Esophagus mucosa (tissue), 1 donor: ENCODE measurements at places on chromosomes 1 and 21.
A peak's percentile ranks its signal among the peaks of the same experiment; 100 is the strongest.

DNA sequence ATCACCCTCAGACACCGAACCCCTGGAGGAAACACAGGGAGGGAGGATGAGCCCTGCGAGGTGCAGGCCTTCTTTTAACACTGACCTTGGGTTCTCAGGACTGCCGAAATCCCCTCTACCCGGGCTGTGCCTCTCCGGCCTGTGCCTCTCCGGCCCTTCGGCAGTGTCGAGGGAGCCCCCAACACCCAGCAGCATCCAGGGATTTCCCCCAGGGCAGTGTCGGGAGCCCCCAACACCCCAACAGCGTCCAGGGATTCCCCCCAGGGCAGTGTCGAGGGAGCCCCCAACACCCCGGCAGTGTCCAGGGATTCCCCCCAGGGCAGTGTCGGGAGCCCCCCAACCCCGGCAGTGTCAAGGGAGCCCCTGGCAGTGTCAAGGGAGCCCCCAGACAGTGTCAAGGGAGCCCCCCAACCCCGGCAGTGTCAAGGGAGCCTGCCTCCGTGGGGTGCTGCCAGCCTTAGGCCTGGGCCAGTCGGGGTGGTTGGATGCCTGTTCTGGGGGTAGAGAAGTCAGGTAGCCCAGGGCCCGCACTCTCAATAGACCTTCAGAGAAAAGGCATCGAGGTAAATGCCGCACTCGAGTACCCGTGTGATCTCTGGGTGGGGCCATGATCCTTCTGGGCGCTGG, 57.5 kb downstream of the PRKCZ start:
- ATAC-seq: no peak

GRCh38 chr1:228097333-228098081, 5.6 kb downstream of the C1orf35 start:
- no peak for ATAC-seq

DNA sequence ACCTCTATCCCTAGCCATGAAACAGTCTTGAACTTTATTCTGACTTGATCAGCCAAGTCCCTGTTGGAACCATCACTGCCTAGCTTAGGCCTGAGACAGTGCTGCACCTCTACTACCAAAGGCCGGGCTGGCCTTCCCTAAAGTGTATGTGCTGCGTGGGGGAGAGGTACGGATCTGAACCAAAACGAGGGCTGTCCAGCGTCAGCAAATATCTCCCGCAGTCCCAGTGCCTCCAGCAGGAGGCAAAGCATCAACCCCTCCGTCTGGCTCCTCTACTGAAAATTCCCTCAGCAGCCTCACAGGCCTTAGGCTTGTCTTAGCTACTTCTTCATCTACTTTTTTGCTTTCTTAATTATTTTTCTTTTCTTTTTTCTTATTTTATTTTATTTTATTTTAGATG, 33.3 kb upstream of the KIF26B start:
- no peak for ATAC-seq

DNA sequence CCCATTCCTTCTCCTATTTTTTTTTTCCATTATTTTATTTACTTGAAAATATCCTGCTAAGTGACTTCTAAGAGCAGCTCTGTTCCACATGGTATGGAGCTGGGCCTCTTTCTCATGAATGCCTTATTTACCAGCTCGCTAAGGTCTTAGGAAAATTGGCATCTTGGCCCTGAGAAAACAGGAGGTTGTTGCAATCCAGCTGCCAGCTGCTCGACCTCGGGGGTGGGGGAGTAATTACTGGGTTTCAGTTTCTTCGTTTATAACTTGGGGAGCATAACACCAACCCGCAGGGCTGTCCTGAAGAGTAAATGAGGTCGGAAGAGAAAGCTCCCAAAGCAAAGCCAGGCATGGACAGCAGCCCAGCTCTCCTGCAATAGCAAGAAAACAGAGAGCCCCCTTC, 176.3 kb downstream of the AJAP1 start:
- no peak for ATAC-seq

- ATAC-seq: no peak
These were observed 117.6 kb downstream of the AK5 start for GRCh38 chr1:77399250-77400086.

DNA sequence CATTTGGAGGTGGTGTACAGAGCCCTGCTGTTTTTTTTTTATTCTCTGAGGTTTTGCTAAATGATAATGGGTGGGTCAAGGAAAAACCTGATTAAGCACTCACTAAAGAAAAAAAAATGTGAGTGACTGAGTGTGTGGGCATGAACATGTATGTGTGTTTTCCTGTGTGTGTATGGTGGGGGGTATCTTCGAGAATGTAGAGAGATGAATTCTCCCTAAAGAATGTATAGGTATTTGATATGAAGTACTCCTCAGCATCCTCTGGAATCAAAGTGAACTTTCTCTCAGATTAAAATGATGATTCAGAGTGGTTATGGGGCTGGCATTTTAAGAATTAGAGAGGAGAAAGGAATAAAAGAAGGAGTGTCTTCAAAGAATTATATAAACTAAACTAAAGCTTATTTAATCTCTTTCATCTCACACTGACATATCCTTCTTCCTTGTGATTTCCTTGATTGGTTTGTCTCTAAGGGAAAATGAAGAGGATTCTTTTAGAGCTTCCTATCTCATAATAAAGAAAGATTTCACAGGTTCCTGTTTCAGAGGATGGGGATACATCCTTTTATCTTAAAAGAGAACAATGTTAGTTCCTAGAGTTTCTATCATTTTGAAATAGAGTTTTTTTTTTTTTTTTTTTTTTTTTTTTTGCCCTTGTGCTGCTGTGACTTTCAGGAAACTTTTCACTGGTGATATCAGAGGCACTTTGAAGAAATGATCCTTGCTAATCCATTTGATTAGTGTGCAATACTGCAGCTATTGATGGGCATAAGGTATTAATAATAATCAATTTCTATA, 23.9 kb downstream of the S1PR1 start:
- ATAC-seq: peak; percentile 33

GRCh38 chr1:147700042-147701006, 30.0 kb upstream of the ACP6 start:
- ATAC-seq: peak; percentile 75

GRCh38 chr21:27498025-27498424, 531.1 kb upstream of the ADAMTS5 start:
- no peak for ATAC-seq

DNA sequence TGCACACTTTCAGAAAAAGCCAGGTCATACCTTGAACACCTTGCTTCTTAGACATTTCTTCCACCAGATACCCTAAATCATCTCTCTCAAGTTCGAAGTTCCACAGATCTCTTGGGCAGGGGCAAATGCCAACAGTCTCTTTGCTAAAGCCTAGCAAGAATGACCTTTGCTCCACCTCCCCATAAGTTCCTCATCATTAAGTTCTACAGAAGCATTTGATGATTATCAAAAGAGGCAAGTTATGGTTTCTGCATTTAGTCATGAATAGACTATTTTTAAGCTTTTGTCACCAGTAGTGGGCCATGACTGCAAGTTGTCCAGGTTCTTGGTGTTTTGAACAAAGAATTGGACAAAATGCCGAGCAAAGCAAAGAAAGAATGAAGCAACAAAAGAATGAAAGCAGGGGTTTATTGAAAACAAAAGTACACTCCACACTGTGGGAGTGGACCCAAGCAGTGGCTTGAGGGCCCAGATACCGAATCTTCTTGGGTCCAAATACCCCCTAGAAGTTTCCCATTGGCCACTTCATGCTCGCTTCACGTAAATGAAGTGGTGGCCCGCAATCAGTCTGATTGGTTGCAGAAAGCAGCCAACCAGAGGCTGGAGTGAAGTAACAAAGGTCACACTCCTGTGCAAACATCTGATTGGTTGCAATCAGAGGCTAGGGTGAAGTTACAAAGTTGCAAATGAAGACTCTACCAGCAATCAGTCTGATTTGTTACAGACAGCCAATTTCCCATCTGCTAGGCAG, 9.8 kb upstream of the EGLN1 start:
- ATAC-seq: no peak

DNA sequence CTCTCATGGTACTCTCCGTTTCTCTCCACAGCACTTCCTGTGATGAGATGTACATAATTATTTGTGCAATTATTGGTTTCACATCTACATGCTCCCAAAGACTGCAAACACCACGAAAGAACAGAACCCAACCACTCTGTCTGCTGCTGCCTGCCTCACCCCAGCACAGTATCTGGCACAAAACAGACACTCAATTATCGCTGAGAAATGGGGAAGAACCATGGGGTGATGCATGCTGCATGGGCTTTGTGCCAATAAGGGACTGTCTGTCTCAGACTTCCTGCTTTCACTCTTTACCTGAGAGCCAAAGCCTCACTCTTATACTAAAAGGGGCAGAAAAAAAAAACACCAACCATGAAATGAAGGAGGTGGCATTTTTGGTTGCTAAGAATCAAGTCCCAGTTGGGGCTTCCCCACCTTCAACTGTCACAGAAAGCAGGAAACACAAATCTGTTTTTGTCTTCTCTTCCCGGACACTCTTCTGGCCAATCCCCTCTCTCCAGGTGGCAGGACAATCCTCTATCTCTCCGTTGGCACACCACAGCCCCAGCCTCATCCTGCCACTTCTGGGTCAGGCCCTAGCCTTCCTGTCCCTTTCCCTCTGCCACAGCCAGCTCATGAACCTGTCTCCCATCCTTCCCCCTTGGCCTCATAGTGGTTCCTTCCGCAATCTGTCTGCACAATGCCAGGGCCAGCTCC, 82.0 kb downstream of the TGFBR3 start:
- peak; percentile 80 for ATAC-seq

DNA sequence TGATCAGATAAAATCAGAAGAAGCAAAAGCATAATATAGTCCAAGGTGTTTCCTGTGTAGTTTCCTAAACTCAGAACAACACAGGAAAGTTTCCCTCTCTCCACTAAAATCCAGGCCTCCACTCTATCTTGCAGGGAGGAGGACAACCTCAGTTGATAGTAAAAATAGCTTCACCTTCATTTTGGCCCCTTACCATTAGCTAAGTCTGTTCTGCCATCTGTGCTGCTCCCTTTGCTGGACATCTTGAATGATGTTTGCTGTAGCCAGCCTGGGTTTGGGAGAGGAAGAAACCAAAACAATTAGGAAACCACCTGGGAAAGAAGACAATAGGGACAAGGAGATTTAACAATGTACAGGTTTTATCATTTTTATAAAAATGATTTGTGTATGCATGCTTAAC, 18.6 kb downstream of the DCAF8 start:
- no peak for ATAC-seq

GRCh38 chr1:54904476-54905048, 17.6 kb upstream of the DHCR24 start:
- peak; percentile 96 for ATAC-seq

GRCh38 chr21:39094847-39095579, 88.2 kb downstream of the PSMG1 start:
- ATAC-seq: no peak

DNA sequence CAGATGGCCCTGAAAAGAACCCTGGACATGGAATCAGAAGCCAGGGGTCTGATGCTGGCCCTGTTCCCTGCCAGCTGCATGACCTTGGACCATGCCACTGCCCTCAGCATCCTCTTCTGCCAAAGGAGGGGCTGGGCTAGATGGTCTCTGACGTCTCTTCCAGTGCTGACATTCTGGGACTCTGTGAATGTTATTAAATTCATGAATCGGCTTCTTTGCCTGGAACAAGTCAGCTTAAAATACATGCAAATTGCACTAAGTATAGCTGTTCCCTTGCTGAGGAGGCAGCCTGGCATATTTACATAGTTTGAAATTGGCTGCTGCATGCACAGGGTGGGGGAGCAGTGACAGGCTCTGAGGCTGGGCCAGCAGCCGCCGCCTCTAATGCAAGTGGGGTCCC, 23.8 kb downstream of the KCNA2 start:
- ATAC-seq: no peak

DNA sequence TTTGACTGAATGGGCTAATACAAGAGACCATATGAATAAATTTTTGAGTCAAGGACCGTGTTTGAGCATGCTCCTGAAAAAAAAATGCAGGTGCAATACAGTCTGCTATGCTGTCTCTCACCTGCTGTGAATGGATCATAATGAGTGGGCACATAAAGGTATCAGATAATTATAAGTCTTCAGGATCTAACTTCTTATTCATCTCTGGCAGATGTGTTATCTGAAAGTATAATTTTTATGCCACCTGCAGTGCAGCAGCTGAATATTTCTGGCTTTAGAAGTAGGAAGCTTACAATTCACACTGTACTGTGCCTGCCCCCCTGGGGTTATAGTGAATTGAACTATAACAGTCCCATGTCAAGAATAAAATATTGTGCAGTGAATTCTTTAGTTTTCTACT, 333.3 kb downstream of the MRPL39 start:
- no peak for ATAC-seq

GRCh38 chr1:216293683-216294082, 129.6 kb downstream of the USH2A start:
- ATAC-seq: no peak

DNA sequence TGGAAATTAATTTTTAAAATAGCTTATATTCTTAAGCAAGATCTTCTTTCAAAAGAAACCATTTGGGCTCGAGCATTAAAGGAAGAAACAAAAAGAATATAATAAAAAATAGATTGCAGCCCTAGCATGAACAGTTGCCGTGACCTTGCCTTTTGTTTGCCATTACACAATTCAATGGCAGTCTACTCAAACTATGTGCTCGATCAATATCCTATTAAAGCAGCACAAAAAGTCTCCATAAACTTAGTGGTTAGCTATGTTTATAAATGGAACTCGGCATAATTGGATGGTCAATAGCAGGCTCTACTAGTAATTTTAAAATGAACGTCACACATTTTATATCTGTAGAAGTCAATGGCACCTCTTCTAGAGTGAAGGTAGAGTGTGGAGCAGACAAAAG, 256.5 kb downstream of the NFIA start:
- ATAC-seq: no peak

DNA sequence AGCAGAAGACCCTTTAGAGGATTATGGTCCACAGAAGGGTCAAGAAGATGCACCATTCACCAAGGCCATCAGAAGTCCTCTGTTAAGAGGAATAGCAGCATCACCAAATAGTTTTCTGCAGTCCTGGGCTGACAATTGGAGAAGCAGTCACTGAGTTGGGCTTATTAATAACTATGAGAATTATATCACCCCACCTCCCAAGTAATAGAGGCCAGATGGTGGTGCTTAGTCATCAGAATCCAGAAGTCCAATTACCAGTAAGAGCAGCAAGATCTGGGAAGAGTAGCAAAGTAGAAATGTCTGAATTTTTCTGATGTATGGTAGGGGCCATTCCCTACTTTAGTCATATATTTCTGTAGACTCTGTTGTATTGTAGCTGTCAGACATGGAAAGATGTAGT, 6.1 kb upstream of the PSMA5 start:
- no peak for ATAC-seq

GRCh38 chr1:25054526-25055323, 124.6 kb upstream of the RUNX3 start:
- ATAC-seq: no peak

- no peak for ATAC-seq
These were observed 185.4 kb downstream of the LYPLAL1 start for GRCh38 chr1:219359126-219359525.
